ENCODE measurements at places on chromosomes 11 and 22.

- peak overlapping the region; percentile 72 for H3K27ac ChIP-seq
- DNase-seq: no peak
- H3K36me3 ChIP-seq: no peaks in the 10 kb centered on the region
- H3K4me1 ChIP-seq: peaks cover 9% of the 10 kb centered on the region
Measured at GRCh38 chr11:83063073-83063754, 8.5 kb downstream of the RAB30 start.

- peaks cover 45% of the 10 kb centered on the region for H3K4me1 ChIP-seq
- no peaks in the 10 kb centered on the region for H3K27me3 ChIP-seq
- peaks cover 36% of the 10 kb centered on the region for H3K36me3 ChIP-seq
- DNase-seq: no peak
- 0 out of 2 replicates have a peak overlapping the region, but pooled peaks have one; percentile 52 for H3K27ac ChIP-seq
- H3K4me3 ChIP-seq: no peak overlapping the region
Measured at GRCh38 chr11:71173709-71174108, 78.7 kb downstream of the SHANK2 start.

GRCh38 chr11:120511116-120511819, at the start of gene GRIK4:
TSS of gene GRIK4 (plus strand) at chr11:120511748. CDS start at chr11:120660319, 148,571 bp downstream.
- peaks cover 11% of the 10 kb centered on the region for H3K4me1 ChIP-seq
- H3K27ac ChIP-seq: no peak within 1 kb of the TSS
- no peaks in the 10 kb centered on the region for H3K36me3 ChIP-seq
- peak within 1 kb of the TSS; percentile 61 for H3K4me3 ChIP-seq
- DNase-seq: peak; percentile 92

DNA sequence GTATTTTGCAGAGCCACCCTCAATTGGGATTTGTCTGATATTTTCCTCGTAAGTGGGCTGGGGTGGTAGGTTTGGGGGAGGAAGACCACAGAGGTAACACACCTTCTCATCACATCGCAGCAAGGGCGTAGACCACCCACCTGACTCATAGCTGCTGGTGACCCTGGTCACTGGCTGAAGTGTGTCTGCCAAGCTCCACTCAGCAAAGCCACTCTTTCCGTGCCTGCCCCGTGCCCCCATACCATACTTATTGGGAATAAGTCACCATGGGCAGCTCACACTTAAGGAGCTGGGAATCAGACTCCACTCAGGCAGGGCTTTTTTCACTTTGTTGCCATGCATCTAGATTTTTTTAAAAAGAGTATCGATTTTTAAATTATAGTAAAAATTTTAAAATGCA, 111.6 kb downstream of the PHF21B start:
- no peak overlapping the region for H3K4me3 ChIP-seq
- no peak for DNase-seq
- no peaks in the 10 kb centered on the region for H3K27me3 ChIP-seq

DNA sequence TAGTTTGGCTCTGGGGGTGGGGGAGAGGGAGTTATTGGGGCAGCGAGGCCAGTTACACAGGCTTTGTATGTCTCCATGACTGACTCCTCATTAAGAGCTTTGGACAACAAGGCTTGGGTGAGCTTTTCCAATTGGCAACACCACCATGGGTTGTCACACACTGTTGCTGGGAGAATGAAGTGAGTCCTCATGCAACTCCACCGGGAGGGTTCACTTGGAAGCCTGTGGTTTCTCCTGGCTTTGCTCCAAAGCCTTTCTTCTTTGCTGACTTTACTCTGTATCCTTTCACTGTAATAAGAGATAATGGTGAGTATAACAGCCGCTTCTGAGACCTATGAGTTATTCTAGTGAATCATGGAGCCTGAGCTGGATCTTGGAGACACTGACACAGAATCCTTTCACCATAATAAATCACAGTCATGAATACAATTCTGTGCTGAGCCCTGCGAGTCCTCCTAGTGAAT, 24.9 kb downstream of the EIF3F start:
- H3K36me3 ChIP-seq: no peaks in the 10 kb centered on the region
- no peak overlapping the region for H3K4me3 ChIP-seq
- peaks cover 34% of the 10 kb centered on the region for H3K27me3 ChIP-seq
- H3K27ac ChIP-seq: no peak overlapping the region

DNA sequence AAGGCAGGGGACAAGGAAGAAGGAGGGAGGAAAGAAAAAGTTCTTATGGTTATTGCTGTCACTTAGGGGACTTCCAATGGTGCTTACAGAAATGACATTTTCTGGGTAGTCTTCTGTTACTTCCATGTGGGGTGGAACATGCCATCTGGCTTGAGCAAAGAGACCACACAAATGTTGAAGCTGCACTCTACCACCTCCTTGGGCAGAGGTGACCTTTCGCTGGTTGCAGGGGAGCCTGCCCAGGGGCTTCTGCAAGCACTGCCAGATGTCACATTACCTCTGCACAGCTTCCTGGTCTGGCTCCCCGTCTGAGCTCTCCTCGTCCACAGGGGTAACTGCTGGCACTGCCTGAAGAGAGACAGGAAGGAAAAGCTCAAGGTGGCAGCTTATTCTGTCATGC, 32.6 kb upstream of the APOA1 start:
- H3K4me1 ChIP-seq: no peaks in the 10 kb centered on the region
- no peak overlapping the region for H3K27ac ChIP-seq
- H3K36me3 ChIP-seq: peaks cover 48% of the 10 kb centered on the region
- H3K4me3 ChIP-seq: no peak overlapping the region
- no peak for DNase-seq

GRCh38 chr22:36287881-36288515, 35.1 kb downstream of the APOL1 start:
- no peak for DNase-seq
- peaks cover 84% of the 10 kb centered on the region for H3K36me3 ChIP-seq
- H3K27me3 ChIP-seq: no peaks in the 10 kb centered on the region
- peaks cover 5% of the 10 kb centered on the region for H3K4me1 ChIP-seq

DNA sequence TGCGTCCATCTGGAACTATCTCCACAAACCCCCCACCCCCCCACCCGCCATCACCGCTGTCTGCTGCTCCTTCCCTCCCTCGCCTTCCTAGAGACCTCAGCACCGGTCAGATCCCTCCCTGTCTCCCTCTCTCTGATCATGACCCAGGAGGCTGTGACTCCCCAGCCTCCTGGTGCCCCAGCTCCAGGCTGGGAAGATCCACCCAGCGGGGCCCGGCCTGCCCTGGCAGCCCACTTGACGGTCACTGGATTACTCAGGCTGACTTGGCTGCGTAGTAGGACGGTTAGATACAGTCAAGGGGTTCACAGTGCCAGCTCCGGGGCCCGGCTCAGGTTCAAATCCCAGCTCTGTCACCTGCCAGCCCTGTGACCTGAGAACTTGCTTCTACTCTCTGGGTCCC, 59.3 kb downstream of the ANO1 start:
- peaks cover 25% of the 10 kb centered on the region for H3K4me1 ChIP-seq
- no peak overlapping the region for H3K4me3 ChIP-seq
- H3K27ac ChIP-seq: no peak overlapping the region
- DNase-seq: no peak
- peaks cover 19% of the 10 kb centered on the region for H3K27me3 ChIP-seq
- H3K36me3 ChIP-seq: no peaks in the 10 kb centered on the region

- no peak overlapping the region for H3K27ac ChIP-seq
- H3K4me1 ChIP-seq: peaks cover 12% of the 10 kb centered on the region
- no peak overlapping the region for H3K4me3 ChIP-seq
- H3K27me3 ChIP-seq: no peaks in the 10 kb centered on the region
Measured at GRCh38 chr11:33944693-33945424, 53.0 kb upstream of the LMO2 start.

DNA sequence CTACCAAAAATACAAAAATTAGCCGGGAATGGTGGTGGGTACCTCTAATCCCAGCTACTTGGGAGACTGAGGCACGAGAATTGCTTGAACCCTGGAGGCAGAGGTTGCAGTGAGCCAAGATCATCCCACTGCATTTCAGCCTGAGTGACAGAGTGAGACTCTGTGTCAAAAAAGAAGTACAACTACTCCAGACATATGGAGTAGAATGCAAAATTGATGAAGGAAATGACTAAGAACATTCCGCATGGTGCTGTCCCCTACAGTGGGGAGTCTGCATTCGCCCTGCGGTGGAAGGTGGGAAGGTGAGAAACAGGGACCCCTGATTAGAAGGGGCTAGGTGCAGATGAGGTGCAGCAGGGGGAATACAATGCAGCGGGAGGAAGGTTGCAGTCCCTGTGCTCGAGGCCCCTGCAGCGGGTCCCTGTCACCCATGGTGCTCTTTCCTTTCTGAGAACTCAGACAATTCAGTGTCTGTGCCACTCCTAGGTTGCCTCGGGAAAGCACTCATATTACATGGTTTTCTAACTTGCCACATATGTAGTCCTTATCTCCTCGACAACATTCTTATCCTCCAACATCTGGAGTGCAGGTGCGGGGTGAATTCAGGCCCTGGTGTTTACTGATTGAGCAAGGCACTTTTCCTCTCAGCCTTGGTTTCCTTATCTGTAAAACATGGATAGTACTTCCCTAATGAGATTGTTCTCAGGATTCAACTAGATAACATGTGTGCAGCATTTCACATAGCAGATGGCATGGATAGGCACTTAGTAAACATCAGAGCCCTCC, 5.2 kb downstream of the POLD4 start:
- no peaks in the 10 kb centered on the region for H3K36me3 ChIP-seq
- peaks cover 15% of the 10 kb centered on the region for H3K4me1 ChIP-seq
- no peak overlapping the region for H3K4me3 ChIP-seq

DNA sequence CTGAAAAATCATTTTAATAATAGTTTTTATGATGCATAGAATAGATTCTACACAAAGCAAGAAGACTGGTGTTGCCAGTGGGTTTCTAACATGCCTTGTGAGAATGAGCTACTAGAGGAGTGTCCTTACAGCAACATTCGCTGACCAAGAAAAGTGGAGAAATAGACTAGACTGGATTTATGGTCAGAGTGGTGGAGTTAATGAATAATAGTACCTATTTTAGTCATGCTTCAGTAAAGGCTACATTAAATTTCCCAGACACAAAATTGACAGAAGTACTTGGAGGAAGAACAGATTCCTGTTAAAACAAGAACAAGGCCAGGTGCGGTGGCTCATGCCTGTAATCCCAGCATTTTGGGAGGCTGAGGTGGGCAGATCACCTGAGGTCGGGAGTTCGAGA, 539.2 kb downstream of the ETS1 start:
- H3K4me1 ChIP-seq: peaks cover 9% of the 10 kb centered on the region
- H3K27ac ChIP-seq: no peak overlapping the region
- DNase-seq: no peak
- H3K36me3 ChIP-seq: no peaks in the 10 kb centered on the region
- H3K4me3 ChIP-seq: no peak overlapping the region

- H3K4me3 ChIP-seq: no peak overlapping the region
- H3K36me3 ChIP-seq: 0 out of 2 replicates have a peak, but pooled peaks cover 2% of the 10 kb centered on the region
- DNase-seq: no peak
Measured at GRCh38 chr11:72084076-72084475, 3.4 kb downstream of the LRRC51 start.

- H3K27me3 ChIP-seq: no peaks in the 10 kb centered on the region
- no peak overlapping the region for H3K4me3 ChIP-seq
- no peaks in the 10 kb centered on the region for H3K36me3 ChIP-seq
- H3K4me1 ChIP-seq: peaks cover 40% of the 10 kb centered on the region
- no peak for DNase-seq
Measured at GRCh38 chr11:46105134-46105628, 16.1 kb downstream of the PHF21A start.

GRCh38 chr22:26998129-26998528, 340.7 kb downstream of the MIAT start:
- H3K4me3 ChIP-seq: no peak overlapping the region
- no peak for DNase-seq
- H3K36me3 ChIP-seq: no peaks in the 10 kb centered on the region
- H3K27ac ChIP-seq: no peak overlapping the region
- H3K4me1 ChIP-seq: peaks cover 15% of the 10 kb centered on the region
- H3K27me3 ChIP-seq: peaks cover 3% of the 10 kb centered on the region

GRCh38 chr11:58775066-58775708, 43.4 kb upstream of the GLYAT start:
- no peaks in the 10 kb centered on the region for H3K4me1 ChIP-seq
- peaks cover 32% of the 10 kb centered on the region for H3K36me3 ChIP-seq
- no peak overlapping the region for H3K27ac ChIP-seq
- no peak overlapping the region for H3K4me3 ChIP-seq

GRCh38 chr22:24474649-24475255, 20.4 kb upstream of the UPB1 start:
- H3K27me3 ChIP-seq: no peaks in the 10 kb centered on the region
- H3K4me1 ChIP-seq: no peaks in the 10 kb centered on the region
- H3K4me3 ChIP-seq: no peak overlapping the region

DNA sequence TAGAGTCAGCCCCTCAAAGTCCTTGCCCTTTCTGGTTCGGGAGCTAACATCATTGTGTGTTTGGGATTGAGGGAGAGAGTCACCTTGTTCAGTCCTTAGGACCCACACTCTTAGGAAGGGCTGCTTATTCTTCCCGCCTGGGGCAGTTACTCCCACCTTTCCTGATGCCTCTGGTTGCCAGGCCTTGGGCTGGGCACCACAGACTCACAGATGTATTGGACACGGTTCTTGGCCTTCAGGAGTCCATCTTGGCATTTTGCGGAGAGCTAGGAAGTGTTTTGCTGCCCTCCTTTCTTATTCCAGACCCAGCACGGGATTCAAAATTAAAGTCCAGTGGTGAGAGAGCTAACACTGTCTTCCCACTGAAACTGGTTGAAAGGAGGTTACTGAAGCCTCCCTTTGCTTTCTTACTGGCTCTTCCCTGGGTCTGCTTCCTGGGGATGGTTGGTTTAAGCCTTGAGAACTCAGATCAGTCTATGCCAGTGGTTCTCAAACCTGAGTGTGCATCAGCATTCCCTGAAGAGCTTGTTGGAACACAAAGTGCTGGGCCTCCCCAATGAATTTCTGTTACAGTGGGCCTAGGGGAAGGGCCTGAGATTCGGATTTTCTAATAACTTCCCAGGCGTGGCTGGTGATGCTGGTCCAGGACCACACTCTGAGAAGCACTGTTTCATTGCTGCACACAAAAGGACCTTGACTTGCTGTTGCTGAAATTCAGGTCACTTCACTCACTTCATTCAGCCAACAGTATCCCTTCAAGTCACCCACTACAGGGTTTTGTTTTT, 1.4 kb downstream of the OSBP2 start:
- no peaks in the 10 kb centered on the region for H3K36me3 ChIP-seq
- H3K4me3 ChIP-seq: peak overlapping the region; percentile 65
- peaks cover 12% of the 10 kb centered on the region for H3K4me1 ChIP-seq
- H3K27ac ChIP-seq: no peak overlapping the region
- DNase-seq: no peak

- H3K36me3 ChIP-seq: no peaks in the 10 kb centered on the region
- H3K27ac ChIP-seq: no peak overlapping the region
- H3K4me1 ChIP-seq: peaks cover 46% of the 10 kb centered on the region
- H3K27me3 ChIP-seq: peaks cover 4% of the 10 kb centered on the region
- DNase-seq: no peak
Measured at GRCh38 chr11:123374622-123374968, 55.5 kb upstream of the GRAMD1B start.

- peaks cover 9% of the 10 kb centered on the region for H3K4me1 ChIP-seq
- no peaks in the 10 kb centered on the region for H3K36me3 ChIP-seq
- DNase-seq: no peak
- H3K27me3 ChIP-seq: no peaks in the 10 kb centered on the region
Measured at GRCh38 chr22:27238935-27239510, 562.5 kb downstream of the MN1 start.

GRCh38 chr11:1628506-1629325, 859 bp upstream of the KRTAP5-5 start:
- no peak overlapping the region for H3K27ac ChIP-seq
- no peaks in the 10 kb centered on the region for H3K36me3 ChIP-seq
- DNase-seq: peak; percentile 80
- peaks cover 41% of the 10 kb centered on the region for H3K27me3 ChIP-seq
- peaks cover 16% of the 10 kb centered on the region for H3K4me1 ChIP-seq
